ENCODE measurements at places on chromosomes 2 and 18.

GRCh38 chr2:120441744-120442471 is 96.0 kb downstream of the INHBB start:
- peak; percentile 86 for DNase-seq

DNA sequence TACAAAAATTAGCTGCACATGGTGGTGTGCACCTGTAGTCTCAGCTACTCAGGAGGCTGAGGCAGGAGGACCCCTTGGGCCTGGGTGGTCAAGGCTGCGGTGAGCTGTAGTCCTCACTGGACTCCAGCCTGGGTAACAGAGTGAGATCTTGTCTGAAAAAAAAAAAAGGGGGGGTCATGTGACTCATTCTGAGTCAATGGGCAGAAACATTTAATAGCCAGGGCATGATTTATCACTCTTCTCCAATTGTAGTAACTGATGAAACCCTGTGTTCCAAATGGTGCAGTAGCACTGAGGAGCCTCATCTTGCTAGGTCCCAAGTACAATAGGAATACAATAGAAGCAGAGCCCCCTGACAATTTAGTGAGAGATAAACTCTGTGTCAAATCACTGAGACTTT is 78.9 kb upstream of the CCDC68 start:
- no peak for DNase-seq

GRCh38 chr18:63801343-63801742 is 26.1 kb downstream of the SERPINB7 start:
- no peak for DNase-seq

DNA sequence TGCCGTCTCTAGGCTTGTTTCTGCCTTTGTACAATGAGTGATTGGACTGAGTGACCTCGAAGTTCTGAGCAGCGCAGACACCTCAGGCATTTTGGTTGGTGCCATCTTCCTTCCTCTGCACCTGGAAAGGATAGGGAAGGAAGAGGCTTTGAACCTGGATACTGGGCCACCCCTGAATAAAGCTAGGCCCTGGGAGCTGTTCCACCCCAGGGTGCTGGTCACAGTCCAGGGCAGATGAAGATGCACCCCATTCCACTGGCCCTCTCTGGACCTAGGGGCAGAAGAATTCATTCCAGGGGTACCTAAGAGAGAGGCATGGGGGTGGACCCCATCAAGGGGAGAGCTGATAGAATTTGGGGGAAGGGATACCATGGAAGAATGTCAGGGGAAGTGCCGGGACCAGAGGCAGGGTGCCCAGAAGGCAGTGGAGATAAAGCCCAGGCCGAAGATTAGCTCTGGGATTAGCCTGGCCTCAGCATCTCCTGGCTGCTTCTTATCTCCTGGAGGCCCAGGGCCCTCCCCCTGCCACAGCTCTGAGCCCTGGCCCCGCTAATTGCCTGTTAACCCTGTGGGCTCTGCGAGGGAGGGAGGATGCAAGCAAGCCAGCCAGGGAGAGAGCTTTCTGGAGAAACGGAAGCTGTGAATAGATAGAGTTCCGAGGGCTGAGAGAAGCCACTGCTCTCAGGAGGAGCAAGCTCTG is 11.4 kb downstream of the ASIC4 start:
- no peak for DNase-seq

GRCh38 chr2:162403884-162404283 is 60.0 kb downstream of the GCA start:
- no peak for DNase-seq

- no peak for DNase-seq
Measured at GRCh38 chr2:179636100-179636980, 225.1 kb downstream of the ZNF385B start.

- no peak for DNase-seq
Measured at GRCh38 chr2:205475416-205475768, 206.9 kb upstream of the NRP2 start.

DNA sequence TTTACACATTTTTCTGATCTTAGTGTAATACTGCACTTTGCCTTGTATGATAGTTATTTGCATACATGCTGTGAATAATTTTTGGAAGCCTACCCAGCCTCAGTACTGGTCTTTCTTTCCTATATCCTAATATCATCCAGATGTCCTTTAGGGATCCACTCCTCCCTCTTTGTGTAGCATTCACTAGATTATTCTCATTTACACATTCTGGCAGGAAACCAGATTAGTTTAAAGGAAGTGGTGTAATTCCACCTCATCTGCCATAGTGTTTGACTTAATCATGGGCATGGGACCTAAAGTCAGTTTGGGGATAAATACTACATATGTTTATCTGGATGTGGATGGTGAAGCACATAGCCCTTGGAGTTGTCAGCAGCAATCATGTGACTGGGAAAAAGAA is 444.9 kb upstream of the MAP2 start:
- no peak for DNase-seq

DNA sequence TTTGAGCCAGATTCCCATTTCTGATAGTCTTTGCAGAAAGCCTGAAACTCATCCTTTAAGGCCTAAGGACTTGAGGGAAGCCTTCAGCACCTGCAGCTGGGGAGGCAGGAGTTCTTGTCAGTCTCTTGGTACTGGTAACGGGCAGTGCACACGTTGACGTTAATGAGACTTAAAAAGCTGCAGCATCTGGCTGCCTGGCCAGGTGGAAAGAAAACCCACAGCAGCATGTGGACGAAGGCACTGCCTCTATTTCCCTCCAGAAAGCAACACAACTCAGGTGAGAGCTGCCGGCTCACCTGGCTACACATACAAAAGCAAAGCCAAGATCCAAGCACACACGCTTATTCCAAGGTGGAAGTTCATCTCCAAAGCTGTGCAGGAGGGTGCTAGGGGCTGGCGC is 178.8 kb downstream of the ANAPC1 start:
- no peak for DNase-seq

DNA sequence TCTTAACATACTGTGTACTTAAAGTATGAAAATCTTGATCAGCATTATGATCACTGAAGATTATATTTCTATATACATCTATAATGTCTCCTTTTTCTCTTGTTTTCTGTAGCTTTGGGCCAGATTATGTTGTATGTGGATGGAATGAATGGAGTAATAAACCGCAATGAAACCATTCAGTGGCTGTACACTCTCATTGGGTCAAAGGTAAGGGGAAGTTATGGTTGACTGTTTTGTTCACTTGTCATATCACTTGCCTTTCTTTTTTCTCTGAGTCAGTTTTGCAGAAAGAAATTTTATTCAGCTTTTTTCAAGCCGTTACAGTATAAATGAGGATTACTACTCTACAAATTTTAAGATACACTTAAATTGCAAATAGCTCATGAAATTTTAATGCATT is 252.5 kb downstream of the TPGS2 start:
- no peak for DNase-seq

GRCh38 chr2:9256570-9257043 is 50.0 kb downstream of the ASAP2 start:
- DNase-seq = no peak

- no peak for DNase-seq
Measured at GRCh38 chr2:239038773-239039478, 191.0 kb downstream of the TWIST2 start.

GRCh38 chr2:70357684-70358071 is 55.8 kb upstream of the FAM136A start:
- DNase-seq = no peak

DNA sequence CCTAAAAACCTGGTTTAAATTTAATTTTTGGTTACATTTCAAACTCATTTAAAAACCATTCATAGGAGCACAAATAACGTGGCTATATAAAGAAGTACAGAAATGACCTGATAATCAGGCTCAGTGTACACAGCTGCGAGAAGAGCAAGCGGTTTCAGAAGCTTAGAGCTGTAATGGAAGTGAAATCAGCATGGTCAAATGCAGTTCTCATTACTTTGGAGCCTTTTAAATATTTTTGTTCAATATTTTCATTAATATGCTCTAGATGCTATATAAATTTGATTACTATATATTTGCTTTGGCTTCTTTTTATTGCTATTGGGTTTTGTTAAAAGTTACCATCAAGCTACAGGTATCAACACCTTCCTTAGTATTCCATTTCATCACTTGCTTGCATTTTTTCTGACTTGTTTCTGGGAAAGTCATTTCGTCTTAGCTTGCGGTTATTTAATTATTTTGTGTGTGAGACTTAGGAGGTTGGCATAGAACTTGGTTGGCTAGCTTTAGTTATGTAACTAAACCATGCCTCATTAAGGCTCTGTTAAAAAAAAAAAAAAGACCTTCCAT is 58.7 kb downstream of the AFTPH start:
- peak; percentile 87 for DNase-seq

DNA sequence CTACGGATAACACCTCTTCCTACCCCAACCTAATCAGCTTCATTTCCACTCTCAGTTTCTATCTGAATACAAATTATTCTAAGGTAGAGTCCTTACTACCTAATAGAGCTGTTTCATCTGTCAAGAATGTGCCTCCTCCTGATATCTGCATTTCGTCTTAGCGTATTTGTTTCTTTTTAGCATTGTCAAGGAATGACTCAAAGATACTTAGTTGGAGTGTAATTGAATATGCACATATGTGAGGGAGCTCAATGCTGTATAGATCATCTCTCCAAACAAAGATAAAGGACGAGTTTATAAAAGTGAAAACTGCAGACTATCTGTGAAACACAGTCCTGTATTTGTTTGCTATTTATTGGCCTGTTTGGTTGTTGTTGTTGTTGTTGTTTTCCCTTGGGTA is 2059.4 kb upstream of the CELF4 start:
- DNase-seq = no peak

GRCh38 chr2:229910832-229911412 is 10.9 kb downstream of the TRIP12 start:
- no peak for DNase-seq

DNA sequence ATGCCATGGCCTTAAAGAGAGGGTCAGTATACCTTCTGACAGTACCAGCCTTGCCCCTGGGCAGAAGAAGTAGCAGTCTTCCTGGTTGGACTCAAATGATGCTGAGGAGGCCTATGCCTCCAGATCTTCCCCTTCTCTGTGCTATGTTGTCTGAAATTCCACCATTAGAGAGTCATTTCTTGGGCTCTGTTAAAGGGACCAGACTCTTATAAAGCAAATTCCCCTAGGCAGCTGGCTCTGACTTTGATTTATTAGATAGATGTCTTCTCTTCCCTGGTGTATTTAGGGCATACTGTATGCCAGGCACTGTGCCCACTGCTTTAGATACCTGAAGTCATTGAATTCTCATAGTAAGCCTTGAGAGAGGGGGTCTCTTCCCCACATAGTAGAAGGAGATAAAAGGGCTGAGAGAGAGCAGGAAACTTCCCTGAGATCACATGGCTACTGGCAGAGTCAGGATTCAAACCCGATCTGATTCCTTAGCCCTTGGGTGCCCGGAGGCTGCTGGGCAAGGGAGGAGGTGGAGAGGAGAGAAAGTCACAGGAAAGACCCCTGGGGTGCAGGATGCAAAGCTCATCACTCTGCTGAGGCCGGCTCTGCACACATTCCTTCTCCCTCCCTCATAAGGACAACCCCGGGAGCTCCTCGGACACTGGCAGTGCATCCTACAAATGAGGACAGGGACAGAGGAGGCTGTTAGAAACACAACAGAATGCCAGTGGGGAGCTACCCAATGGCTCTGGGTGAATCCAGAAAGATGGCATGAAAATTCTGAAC is 23.0 kb downstream of the COPS9 start:
- DNase-seq = no peak

DNA sequence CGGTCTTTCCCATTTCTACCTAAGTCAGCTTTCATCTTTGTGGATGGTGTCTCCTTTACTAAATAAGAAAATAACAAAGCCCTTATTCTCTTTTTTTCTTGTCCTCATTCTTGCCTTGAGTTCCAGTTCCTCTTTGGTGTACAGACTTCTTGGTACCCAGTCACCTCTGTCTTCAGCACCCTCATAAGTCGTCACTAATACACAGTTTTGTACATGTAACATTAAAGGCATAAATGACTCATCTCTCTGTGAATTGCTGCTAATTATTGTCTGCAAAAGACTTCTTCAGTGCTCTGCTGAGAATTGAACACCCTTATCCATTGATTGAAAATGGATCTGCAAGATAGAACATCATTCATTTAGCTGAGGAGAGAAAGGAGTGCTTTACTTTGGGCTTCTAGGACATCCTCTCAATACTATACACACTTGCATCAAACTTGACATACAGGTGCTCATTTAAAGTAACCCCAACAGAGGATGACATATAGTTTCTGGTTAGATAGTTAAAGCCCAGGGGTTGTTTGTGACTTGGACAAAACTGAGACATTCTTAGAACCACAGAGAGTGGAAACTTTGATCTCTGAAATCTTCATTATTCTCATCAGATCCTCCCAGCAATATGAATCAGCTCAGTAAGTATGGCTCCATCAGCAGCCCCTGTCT is 97.0 kb downstream of the XRCC5 start:
- no peak for DNase-seq

DNA sequence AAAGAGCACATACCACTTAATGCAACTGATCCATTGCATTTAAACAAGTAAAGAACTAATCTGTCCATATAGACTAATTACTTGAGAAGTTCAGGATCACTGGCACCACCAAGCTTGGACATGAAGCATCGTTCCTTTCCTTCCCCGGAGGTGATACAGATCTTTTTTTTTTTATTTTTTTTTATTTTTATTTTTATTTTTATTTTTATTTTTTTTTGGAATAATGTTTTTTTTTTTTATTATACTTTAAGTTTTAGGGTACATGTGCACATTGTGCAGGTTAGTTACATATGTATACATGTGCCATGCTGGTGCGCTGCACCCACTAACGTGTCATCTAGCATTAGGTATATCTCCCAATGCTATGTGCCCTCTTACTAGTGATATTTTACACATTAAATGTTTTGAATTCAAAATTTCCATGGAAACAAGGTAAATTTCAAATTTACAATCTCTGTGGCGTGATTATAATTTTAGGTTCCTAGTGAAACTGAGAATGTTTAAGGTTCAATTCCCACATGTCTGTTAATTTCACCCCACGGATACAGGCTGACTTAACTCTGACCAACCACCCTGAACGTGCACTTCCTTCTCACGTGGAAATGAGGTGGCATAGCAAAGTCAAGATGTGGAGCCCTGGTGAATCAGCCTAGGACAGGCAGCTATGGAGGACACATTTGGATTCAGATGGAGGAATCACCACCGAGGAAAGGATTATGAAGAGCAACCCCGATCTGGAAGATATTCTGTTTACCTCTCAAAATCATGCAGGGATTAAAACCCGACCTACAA is 101.6 kb upstream of the THOC1 start:
- no peak for DNase-seq

DNA sequence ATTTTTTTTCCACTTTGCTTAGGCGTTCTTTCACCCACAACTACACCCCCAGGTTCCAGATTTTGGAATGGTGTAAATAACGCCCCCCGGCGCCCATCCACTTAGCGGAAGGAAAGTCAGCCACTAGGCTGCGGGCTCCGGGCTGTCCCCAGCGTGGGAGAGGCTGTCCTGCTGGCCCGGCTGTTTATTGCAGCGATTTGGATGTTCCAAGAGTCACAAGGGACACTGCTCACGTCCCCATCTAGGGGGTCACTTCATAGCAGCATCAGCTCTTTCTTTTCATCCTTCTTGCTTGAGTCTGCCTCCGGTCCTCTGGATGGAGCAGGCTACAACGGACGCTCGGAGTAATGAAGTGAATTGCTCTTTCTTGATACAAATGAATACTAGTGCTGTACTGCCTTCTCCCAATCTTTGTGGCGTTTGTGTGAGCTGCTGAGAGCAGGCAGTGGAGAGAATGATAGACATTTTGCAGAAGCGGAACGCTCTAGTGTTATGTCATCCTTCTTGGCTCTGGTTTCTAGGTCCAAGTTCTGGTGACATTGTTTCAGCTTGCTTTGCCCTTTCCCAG is 50.7 kb upstream of the PAIP2B start:
- peak; percentile 40 for DNase-seq

Measured in NCI-H2081 (cell line).